ENCODE measurements at places on chromosomes 2 and 18.

- no peak for DNase-seq
Measured at GRCh38 chr2:101967826-101968513, 23.8 kb upstream of the IL1R2 start.

DNA sequence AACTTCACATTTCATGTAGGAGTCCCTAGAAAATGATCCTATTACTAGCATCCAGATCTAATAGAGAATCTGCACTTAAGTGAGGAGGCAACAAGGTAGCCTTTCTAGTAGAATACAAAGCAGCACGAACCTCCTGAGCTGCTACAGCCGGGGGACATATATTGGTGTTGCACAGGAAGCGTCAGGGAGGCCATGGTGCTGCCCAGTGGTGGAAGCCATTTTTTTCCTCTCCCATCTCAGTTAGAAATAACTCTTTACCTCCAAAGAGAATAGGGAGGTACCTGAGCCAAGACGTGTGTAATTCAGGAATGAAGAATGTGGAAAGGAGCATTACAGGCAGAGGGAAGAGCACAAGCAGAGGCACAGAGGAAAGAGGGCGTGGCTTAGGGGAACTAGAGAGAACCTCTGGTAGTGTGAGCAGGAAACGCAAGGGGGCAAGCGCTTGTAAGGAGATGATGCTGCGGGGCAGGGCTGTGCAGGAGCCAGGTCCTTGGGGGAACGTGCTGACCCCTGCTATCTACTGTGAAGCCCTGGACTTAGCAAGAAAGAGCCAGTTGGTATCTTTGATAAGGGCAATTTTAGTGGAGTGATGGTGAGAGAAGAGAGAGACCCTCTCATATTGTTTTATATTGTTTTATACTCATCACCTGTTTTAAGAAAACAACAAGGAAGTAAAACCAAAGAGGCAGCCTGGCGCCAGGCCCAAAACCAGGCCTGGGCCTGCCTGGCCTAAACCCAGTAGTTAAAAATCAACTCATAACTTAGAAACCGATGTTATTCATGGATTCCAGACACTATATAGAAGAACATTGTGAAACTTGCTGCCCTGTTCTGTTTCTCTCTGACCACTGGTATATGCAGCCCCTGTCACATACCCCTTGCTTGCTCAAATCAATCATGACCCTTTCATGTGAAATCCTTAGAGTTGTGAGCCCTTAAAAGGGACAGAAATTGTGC is 50.0 kb upstream of the TTC39C start:
- DNase-seq = no peak

GRCh38 chr2:64090264-64090663 is 54.0 kb downstream of the PELI1 start:
- no peak for DNase-seq

- DNase-seq = no peak
Measured at GRCh38 chr2:124804014-124804940, 779.2 kb downstream of the CNTNAP5 start.

- DNase-seq = peak; percentile 91
Measured at GRCh38 chr2:188983427-188984064, 9.4 kb downstream of the COL3A1 start.

GRCh38 chr2:75288760-75289159 is 89.4 kb upstream of the TACR1 start:
- no peak for DNase-seq

GRCh38 chr2:3300224-3300995 is 77.2 kb downstream of the EIPR1 start:
- DNase-seq = no peak

DNA sequence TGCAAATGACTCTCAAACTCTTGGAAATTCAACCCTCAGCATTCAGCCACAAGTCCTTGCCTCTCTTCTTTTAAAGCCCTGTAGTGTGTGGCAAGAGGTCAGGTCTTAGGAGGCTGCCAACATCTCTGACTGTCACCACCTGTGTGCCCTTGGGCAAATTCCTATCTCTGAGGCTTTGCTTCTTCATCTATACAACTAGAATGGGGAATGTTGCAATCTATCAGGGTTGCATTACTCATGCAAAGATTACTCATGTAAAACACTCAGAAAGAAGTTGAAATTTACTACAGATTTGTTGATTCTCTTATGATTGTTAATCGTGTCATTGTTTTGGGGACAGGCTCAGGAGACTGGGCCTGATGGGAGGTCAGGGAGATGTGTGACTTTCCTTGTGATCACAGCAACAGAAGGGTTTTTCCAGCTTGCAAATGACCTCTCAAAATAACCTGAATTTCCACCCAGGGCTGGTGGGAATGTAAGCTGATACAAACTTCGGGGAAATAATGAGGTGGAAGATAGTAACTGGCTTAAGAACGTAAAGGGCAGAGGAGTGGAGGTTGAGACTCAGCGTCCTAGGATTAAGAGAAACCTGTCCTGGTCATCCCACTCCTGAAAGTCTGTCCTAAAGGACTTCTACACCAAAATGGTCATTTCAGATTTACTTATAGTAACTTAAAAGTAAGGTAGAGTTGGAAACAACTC is 32.1 kb upstream of the SIGLEC15 start:
- DNase-seq = peak; percentile 92

- no peak for DNase-seq
Measured at GRCh38 chr2:14642499-14642898, 10.0 kb downstream of the LRATD1 start.

- no peak for DNase-seq
Measured at GRCh38 chr2:169365029-169365480, 2.7 kb upstream of the LRP2 start.

- no peak for DNase-seq
Measured at GRCh38 chr18:72360634-72361033, 183.5 kb downstream of the CBLN2 start.

GRCh38 chr2:147081831-147082230 is 763.0 kb upstream of the ACVR2A start:
- DNase-seq = no peak

Data from HS-5 (cell line).